ENCODE measurements at places on chromosomes 1 and 21.
A peak's percentile ranks its signal among the peaks of the same experiment; 100 is the strongest.

GRCh38 chr1:29711582-29712283 lies 475.4 kb downstream of the PTPRU start:
- DNase-seq: no peak

- no peak for DNase-seq
Measured at GRCh38 chr1:45772971-45773370, 22.5 kb upstream of the IPP start.

- DNase-seq: no peak
Measured at GRCh38 chr1:225691861-225692516, 39.1 kb upstream of the ENAH start.

DNA sequence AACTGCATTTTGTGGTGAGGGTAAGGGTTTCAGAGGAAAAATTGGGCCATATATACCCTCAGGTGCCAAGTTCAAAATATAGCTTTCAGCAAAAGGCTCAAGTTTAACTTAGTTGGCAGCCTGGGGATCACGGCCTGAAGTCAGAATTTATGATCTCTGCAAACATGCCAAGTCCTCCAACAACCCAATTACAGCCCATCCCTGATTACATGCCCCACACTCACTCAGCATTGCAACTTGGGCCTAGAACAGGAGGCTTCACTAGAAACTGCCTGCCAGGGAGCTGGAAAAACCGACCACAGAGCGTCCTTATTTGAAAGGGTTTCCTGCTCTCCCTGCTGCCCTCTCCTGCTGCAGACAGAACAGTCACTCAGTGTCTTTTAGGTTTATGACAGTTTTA lies 12.4 kb downstream of the FYB2 start:
- DNase-seq: no peak

DNA sequence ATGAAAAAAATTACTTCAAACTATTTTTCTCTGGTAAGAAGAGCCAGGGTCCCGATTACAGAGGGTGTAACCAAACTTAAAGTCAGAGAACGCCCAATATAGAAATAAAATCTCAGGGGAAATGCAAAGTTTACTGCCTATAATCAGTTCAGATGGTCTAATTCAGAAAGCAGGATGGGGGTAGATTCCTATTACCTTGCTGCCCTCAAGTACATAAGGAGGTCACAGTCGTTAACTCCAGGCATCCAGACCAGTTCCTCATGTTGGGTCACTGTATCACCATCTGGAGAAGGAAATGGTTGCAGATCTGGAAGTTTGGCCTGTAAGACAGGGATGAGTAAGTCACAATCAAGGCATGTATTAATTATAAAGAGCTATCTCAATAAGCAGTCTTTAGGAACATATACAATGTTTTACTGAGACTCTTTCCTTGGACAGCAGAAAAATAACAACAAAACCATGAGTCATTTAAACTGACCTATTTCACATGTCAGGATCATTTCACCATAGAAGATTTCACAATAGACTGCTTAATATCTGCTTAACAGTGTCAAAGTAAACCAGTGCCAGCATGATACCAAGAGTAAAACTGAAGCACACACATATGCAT lies 179.4 kb downstream of the SLC45A1 start:
- no peak for DNase-seq

DNA sequence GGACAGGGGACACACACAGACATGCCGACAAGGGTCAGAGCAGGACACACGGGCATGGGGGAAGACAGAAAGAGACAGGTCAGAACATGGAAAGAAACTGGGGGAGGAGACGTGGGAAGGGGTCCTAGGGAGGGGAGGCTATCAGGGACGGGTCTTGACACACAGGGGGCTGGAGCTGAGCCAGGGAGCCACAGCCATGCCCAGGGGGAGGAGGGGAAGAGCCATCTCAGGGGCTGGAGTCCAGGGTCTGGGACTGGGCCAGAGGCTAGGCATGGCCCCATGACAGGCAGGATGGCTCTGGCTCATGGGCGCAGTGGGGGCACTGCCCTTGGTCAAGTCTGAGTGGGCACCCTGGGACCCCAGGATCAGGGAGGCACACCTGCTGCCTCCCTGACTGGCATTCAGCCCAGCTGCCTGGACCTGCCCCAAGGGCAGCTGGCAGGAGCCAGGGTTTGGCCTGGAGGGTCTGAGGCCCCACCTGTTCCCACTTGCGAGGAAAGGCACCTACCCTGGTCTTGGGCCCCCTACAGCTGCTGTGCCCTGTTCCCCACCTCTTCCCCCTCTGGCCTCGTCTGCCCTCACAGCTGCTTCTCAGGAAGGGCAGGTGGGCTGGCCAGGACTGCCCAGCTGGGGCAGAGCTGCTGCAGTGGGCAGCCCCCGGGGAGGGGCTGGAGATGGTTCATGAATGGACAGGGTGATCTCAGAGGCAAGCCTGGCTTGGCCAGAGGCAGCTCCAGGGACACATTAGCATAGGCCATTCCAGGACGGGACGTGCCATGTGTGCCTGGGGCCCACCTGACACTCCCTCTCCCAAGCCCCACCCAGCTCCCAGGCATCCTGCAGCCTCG lies 42.9 kb downstream of the HSPG2 start:
- no peak for DNase-seq

- DNase-seq: no peak
Measured at GRCh38 chr21:25081096-25081495, 526.2 kb downstream of the MRPL39 start.

GRCh38 chr1:223312705-223313414 lies 51.1 kb downstream of the SUSD4 start:
- DNase-seq: no peak

DNA sequence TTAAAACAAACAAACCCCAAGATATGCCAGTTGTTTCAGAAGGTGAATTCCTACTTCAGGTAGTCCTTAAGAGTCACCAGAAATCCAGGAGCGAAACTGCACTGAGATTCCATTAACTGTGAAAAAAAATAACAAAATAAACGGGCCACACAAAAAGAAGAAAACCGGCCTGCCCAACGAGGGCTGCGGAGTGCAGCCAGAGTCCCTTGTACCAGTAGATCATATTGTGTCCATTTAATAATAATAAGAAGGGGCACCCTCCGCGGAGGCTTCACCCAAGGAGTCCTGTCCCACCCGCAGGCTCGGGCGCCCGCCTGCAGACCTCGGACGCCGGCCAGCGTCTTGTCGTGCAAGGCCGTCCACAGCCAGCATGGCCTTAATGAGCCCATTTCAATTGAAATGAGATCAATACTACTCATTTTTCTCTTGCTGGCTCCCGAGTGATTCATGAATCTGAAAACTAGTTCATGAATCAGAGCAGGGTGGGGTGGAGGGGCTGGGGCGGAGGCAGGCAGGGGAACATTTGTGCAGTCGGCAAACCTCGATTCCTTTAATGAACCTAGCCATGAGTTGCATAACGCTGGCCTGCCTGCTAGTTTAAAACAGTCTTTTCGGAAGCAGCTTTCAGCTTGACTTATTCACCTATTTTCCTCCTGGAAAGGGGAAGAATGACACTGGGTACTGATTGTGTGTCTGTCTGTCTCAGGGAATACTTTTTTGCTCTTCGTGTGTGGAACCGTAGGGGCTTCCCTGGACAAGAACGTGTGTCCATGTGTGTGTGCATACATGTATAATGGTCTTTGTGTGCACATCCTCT lies 113.1 kb upstream of the IRF2BP2 start:
- DNase-seq: peak; percentile 64

- DNase-seq: no peak
Measured at GRCh38 chr1:38561725-38562124, 297.8 kb downstream of the RRAGC start.

DNA sequence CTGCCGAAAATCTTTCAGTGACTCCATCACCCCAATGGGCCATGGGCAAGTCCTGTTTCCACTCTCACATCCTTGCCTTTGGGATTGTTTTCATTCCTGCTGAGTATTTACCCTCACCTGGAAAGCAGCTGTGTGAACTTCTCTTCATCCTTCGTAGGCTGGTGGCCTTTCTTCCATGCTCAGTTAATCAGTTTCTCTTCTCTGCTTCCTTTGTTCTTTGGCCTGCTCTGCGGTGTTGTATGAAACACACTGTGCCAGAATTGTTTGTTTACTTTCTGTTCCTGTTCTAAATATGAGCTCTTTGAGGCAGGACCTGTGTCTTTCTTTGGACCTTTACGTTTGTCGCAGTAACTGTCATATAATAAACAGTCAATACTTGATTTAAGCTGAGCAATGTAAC lies 48.6 kb downstream of the ITSN1 start:
- DNase-seq: no peak

DNA sequence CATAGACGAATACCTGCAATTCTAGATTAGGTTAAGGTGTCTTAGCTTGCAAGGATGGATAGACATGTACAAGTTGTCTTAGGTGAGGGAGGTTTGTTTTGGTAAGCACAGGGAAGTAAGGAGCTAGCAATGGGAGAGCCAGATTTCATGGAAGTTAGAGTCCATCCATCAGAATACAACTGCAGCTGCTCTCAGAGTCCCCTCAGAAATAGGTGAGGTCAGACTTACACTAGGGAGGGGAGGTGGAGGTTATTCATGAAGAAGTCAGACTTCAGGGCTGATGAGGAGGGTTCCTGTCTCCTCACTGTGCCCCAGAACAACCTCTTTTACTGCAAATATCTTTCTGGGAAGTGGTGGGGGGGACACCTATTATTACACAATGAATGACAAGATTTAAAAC lies 85.3 kb downstream of the KCTD3 start:
- DNase-seq: no peak

- DNase-seq: no peak
Measured at GRCh38 chr1:15004396-15004795, 149.2 kb upstream of the TMEM51 start.

GRCh38 chr1:206686478-206687249 lies 2.0 kb downstream of the MAPKAPK2 start:
- peak; percentile 42 for DNase-seq
